ENCODE measurements at places on chromosomes 7 and 10.

- no peak for DNase-seq
Measured at GRCh38 chr7:135929249-135929648, 47.9 kb downstream of the MTPN start.

GRCh38 chr7:13420726-13421125, 568.7 kb downstream of the ETV1 start:
- DNase-seq, result no peak

- no peak for DNase-seq
Measured at GRCh38 chr10:66307826-66308225, 618.0 kb upstream of the LRRTM3 start.

- no peak for DNase-seq
Measured at GRCh38 chr7:133331861-133332260, 79.0 kb downstream of the EXOC4 start.

GRCh38 chr10:104197364-104197763, 34.8 kb downstream of the CFAP43 start:
- no peak for DNase-seq

DNA sequence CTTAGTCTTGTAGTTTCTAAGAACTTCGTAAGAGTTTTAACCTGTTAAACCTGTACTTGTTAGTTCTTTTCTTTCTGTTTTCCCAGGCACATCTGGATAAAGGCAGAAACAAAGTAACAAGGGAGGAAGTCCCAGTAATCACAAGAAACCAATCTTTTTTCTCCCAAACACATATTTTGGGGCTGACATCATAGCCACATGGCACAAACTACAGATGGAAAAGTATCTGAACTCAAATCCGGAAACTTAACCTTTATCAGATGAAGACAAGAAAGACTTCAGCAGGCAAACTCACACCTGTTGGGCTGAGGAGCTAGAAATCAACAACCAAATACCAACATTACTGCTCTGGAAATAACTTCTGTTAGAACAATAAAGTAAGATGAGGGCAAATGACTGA, 67.1 kb downstream of the CUBN start:
- DNase-seq, result no peak

- no peak for DNase-seq
Measured at GRCh38 chr10:42983591-42983990, 93.3 kb upstream of the RET start.

- no peak for DNase-seq
Measured at GRCh38 chr10:130804281-130804680, 507.2 kb downstream of the TCERG1L start.

DNA sequence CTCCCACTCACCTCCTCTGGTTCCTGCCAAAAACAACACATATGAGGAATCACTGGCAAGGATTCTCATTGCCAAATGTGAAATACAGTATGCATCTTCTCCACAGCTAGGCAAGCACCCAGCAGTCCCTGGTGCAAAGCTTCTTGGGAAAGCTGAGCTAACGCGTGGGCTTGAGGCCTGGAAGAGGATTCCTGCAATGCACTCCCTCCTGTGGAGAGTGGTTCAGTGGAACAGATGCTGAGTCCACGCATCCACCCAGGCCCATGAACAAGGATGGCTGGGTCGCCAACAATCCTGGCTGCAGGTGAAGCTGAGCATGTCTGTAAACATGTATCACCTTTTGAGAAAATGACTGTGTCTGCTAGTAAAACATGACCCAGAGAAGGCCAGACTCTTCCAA, 113.2 kb upstream of the CHST15 start:
- no peak for DNase-seq

DNA sequence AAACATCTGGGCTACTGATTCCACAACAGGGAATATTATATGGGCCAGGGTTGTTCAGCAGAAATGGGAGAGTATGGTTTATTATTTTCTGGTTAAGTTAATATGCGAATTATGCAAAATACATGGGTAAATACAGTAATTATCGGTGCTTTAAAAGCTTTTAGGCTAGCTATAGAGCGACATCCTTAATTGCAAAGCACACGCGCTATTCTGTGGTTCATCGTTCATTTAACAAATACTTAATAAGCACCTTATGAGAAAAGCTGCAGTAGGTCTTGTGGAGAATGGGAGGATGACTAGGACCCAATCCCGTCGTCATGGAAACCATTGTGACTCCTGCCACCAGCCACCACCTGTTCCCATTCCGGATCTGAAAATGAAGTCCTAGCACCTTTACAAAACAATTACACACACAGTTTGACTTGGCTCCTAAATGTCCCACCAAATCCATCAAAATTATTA, 623 bp upstream of the CEP41 start:
- no peak for DNase-seq

GRCh38 chr7:105838627-105839231, 37.7 kb downstream of the ATXN7L1 start:
- no peak for DNase-seq

DNA sequence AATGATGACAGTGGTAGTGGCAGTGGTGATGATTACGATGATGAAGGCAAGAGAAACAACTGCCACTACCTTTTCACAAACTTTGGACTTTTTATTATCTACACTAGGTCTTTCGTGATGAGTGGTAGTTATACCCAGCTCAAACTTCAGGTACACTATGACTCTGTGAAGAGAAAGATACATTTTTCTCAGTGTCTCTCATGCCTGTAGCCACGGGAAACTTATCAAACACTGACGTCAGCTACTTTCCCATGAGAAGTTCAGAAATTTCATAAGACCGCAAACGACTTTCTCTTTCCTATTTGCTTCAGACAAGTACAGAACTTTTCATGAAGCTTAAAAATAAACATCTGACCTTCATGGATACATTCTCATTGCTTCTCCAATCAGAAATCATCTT, 57.0 kb downstream of the CALD1 start:
- no peak for DNase-seq

Data from stimulated activated CD8-positive, alpha-beta memory T cell treated with anti-CD3 and anti-CD28 coated beads, Interleukin-4, amount 100 ng/mL, for 1 hour (primary cell).